ENCODE measurements at places on chromosomes 12 and 14.

DNA sequence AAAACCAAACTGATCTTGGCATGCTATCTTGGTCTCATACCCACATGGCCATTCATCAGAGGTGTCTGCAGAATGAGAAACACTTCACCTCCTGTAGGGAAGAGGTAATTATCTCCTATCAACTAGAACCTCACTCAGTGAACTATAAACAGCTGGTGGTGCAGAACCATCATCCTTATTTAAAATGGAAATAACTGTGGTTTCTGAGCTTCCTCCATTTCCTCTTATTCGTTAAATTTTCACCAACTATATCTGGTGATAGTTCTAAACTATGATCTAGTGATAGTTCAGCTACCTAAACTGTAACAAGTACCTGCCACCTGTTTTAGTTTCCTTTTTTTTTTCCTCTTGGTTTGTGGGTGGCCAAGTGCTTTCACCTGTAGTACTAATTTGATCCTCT lies 218.5 kb downstream of the FUT8 start:
- DNase-seq = no peak

DNA sequence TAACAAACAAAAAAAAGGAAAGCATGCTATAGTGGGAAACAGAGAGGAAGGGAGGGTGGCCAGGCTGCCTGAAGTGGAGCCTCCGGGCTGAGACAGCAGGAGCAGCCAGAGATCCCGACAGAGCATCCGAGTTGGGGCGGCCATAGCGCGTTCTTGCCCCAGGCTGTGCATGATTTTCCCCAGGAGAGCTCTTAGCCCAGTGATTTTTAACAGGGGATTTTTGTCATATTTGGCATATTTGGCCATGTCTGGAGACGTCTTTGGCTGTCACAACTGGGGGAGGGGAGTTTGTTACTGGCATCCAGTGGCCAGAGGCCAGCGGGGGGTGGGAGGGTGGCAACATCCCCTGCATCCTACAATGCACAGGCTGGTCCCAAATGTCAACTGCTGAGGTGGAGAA lies 23.6 kb downstream of the BDKRB1 start:
- no peak for DNase-seq

- DNase-seq = no peak
Measured at GRCh38 chr14:71833476-71833875, 98.8 kb upstream of the RGS6 start.

GRCh38 chr12:126784328-126784921 lies 1482.5 kb upstream of the TMEM132C start:
- peak; percentile 27 for DNase-seq

- DNase-seq = no peak
Measured at GRCh38 chr12:124557518-124558223, 9.7 kb downstream of the NCOR2 start.

DNA sequence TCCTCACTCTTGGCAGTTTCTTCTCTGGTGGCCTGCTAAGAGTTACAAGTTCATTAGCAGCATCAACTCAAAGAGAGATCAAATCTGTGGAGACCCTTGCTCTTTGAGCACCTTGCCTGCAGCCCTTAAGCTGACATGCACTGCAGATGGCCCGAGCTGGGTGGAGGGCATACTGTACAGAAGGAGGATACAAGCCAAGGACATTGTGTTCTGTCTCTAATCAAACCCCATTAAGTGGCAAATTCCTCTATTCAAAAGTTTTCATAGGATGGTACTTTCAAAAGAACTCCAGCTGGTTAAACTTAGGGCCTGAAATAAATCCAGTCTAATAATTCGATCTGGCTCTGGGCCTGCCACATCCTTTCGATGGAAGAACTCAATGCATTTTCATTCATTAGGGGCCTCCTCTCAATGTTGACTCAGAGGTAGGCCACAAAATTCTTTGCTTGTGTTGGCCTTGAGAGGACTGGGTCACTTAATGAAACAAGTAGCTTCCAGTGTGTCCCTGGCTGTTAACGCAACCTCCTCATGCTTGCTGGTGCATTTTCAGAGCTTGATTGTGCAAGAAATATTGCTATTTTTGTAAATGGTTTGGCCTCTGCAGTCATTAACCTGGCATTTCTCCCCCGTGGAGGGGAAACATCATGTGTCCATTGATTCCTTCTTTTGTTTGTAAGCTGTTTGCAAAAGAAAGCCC lies 318.2 kb downstream of the NUAK1 start:
- DNase-seq = peak; percentile 31

GRCh38 chr12:34363050-34363673 lies 340.9 kb downstream of the ALG10 start:
- DNase-seq = no peak

DNA sequence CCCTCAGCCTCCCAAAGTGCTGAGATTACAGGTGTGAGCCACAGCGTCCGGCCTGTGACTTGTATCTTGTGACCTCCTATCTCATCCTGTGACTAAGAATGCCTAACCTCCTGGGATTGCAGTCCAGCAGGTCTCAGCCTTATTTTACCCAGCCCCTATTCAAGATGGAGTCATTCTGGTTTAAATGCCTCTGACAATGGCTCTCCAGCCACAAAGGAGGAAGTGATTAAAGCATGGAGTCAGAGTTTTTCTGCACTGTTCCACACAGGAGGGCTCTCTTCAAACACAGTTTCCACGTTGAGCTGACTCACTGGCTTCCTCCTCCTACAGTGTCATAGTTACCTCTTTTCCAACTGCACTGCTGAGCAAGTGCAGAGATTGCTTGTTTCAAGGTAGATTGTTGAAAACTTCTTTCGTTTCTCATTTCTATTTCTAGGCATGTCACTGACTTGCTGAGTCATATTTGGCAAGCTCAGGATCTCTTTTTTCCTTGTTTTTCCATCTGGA lies 383.8 kb downstream of the PCNX1 start:
- DNase-seq = peak; percentile 88

- peak; percentile 73 for DNase-seq
Measured at GRCh38 chr14:91392623-91393303, 24.9 kb downstream of the CCDC88C start.

DNA sequence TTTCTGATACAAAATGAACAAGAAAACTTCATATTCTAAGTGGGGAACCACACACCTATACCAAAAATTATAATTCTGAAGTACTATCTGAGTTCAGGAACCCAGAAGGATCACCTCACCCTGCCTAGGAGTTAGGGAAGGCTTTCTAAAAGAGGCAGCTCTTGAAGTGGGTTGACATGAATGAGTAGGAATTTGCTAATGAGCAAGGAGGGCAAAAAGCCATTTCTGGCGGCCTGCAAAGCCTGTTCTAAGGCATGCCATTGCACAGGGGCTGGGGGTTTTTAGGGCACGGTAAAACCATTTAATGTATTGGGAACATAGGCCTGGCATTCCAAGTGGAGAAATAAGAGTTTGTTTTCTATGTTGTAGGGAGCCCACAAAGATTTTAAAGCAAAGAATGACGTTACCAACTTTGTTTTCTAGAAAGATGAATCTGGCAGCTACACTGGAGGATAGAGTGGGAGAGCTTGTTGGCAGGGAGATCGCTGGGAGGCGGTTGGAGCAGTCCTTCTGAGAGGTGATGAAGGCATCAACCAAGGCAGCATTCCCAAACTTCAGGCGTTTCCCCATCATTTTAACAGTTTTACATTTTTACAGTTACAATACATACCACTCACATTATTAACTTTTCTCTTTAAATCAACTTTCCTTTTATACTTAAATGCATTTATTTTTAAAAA lies 14.1 kb downstream of the IFT43 start:
- no peak for DNase-seq

DNA sequence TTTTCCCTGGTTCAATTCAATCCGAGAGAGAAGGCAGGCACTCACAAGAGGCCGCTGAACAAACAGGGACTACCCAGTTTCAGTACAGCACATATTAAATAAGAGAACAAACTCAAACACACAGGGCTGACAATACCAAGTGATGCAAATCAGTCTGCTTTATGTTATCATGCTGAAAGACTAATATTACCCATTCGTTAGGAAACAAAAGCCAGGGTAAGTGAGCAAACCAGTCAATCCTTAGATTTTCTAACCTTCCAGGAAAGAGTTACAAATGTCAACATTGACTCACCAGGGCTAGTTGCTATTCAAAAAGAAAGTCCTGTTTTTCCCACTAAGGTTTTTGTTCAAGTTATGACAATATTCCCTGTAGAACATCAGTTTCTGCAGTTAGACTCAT lies 246.2 kb downstream of the C12orf42 start:
- no peak for DNase-seq

DNA sequence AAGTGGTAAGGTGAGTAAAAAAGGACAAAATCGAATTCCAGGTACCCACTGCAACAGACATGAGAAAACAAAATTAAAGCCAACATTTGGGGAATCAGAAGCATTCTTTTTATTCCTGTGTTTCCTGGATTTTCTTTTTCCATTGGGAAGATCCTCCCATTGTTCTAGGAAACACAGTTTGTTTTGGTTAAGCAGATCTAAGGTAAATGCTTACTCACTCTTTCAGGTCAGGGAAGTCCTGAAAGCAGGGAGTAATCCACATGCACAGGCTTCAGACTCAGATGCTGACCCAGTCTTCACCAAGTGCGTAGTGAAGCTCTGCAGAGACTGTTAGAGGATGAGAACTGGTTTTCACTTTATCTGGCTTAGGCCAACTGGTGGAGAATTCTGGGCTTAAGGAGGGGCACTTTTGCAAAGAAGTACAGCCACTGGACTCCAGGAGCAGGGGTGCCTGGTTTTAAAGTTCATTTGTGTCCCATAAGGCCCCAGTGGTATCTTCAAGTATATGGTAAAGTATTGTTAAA lies 57.7 kb downstream of the RPAP3 start:
- no peak for DNase-seq

DNA sequence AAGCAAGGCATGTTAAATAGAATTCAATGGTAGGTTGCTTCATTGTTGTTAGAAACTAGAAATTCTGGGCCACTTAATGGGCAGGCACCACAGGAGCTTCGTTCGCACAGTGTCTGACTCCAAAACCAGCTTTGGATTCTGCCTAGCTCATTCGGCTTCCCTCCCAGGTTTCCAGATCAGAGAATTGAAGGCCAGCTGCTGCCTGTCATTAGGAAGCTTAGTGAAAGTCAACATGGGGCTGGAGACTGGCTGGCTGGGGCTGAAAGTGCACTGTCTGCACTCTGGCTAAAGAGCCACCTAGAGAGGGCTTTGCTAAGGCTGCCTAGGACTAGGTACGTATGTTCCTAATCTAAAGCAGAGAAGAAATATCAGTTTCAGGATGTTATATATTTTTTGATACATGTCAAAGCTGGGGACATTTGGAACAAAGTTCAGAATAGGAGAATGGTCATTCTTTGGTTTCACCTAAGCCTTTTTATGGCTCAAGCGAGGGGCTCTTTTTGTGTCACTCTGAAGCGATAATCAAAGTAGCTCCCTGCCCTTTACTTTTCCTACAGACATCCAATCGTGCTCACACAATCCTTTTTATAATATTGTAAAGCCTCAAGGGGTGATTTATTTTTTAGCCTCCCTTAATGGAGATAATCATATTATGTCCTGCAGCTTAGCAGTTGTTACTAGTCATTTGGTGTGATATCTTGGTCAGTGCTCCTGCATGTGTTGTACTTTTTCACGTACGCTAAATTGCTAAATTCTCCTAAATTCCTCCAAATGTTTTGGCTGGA lies 238.5 kb upstream of the NAV3 start:
- no peak for DNase-seq

DNA sequence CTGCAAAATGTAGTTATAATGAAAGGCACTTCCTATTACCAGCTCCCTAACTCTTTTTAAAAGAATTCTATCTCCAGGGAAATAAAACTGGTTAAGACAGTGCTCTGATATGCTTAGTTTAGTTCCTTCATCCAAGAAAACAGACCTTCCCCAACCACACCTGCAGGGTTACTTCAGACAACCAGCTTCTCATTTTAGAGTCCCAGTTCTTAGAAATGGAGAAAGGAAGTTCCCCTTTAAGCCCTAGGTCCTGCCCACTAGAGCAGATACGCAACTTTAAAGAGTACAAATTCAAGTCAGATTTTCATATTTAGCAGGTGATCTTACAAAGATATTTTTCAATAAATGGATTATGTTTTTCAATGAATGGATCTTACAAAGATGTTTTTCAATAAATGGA lies 4.4 kb upstream of the WSB2 start:
- peak; percentile 41 for DNase-seq

All from inflammatory macrophage treated with lipopolysaccharide for 4 hours (primary cell).